ENCODE measurements at places on chromosomes 2 and 18. TPM values are rescaled to one million over a fixed set of nuclear protein-coding genes. Genes with fewer than 3 reads are reported as not detected.
A peak's percentile ranks its signal among the peaks of the same experiment; 100 is the strongest.

KCNE4 gene
- total RNA-seq, result not detected

- peaks cover 33% of the 10 kb centered on the region for H3K4me1 ChIP-seq
- H3K4me3 ChIP-seq, result no peak overlapping the region
- H3K27me3 ChIP-seq, result no peaks in the 10 kb centered on the region
- H3K36me3 ChIP-seq, result peaks cover 8% of the 10 kb centered on the region
These were observed 384.0 kb downstream of the NBAS start for GRCh38 chr2:15177103-15177502.

GRCh38 chr2:120846406-120847095 is 110.9 kb downstream of the GLI2 start:
- no peak for DNase-seq
- no peak overlapping the region for H3K27ac ChIP-seq
- H3K27me3 ChIP-seq, result peaks cover 5% of the 10 kb centered on the region
- H3K36me3 ChIP-seq, result no peaks in the 10 kb centered on the region
- H3K4me1 ChIP-seq, result no peaks in the 10 kb centered on the region

GRCh38 chr2:54579682-54580620 is 123.8 kb downstream of the SPTBN1 start:
- H3K4me1 ChIP-seq, result peaks cover 100% of the 10 kb centered on the region
- H3K36me3 ChIP-seq, result peaks cover 14% of the 10 kb centered on the region
- DNase-seq, result peak; percentile 97
- no peaks in the 10 kb centered on the region for H3K27me3 ChIP-seq
- peak overlapping the region; percentile 51 for H3K4me3 ChIP-seq

LONRF2 gene
- total RNA-seq, result not detected

FIGN gene
- 11.6 TPM for total RNA-seq

Measured in HepG2 (cell line).